ENCODE measurements at places on chromosomes 16 and 17. TPM values are rescaled to one million over a fixed set of nuclear protein-coding genes. Genes with fewer than 3 reads are reported as not detected.

Gene GNAO1
- polyA plus RNA-seq = 1.4 TPM

DNA sequence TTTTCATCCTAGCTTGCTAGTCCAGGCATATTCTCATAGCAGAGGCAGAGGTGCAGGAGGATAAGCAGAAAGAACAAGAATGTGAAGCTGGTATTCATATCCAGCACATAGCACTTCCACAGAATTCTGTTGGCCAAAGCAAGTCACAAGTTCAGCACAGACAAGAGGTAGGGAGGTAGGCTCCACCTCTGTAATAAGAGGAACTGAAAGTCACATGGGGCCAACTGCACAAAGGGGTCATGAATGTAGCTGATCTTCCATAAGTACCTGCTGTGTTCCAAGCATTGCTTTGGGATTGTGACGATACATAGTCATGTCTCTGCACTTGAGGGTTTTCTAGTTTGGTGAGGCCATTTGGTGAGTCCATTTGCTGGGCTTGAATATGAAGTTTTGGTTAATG lies 110.8 kb upstream of the MPHOSPH6 start:
- no peak for DNase-seq

- DNase-seq = no peak
Observed at GRCh38 chr17:50051082-50051576, 4.8 kb upstream of the ITGA3 start.

- no peak for DNase-seq
Observed at GRCh38 chr17:64441772-64442540, 7.0 kb upstream of the MILR1 start.

Gene CCL13
- polyA plus RNA-seq = 2.3 TPM

DNA sequence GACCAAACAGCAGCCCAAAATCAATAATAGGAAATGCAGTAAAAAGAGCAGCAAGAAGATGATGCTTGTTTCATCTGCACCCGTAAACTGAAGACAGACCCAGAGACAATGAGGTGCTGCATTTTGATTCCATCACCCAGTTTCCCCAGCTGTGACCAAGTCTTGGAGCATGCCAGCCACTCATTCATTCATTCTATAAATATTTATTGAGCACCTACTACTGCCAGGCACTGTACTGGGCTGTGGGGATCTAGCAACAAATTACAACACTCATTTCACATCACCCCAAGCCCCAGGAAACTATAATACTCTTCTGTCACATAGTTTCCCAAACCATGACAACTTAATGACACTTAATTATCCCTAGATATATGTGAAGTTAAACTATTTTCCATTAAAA lies 79.2 kb downstream of the TOX3 start:
- no peak for DNase-seq

DNA sequence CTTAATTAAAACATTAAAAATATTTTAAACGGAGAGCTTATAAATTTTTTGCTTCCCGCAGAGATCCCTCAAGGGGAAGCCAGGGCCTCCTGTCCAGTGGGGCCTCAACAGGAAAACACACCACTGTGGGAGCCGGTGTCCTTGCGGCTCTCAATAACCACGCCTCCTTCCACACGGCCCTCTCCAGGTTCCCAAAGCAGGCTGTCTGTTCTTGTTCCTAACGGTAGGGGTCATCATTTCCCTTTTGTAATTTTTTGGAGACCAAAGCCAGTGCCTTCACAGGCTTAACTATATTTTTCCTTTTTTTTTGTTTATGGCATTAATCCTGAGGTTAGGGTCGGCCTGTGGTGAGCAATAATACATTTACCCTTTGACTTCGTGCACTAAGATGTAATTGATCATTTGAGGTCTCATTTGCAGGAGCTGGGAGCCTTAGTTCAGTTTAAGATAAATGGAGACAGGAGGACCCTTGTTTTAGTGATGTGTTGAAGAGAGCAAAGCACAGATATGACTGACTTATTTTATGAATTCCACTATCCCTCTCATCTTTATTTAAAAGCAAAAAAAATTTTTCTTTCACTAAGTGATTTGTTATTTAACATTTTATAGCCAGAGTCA lies 77.5 kb upstream of the N4BP1 start:
- DNase-seq = peak; percentile 51

GRCh38 chr17:21387616-21388015 lies 11.5 kb downstream of the KCNJ12 start:
- no peak for DNase-seq

DNA sequence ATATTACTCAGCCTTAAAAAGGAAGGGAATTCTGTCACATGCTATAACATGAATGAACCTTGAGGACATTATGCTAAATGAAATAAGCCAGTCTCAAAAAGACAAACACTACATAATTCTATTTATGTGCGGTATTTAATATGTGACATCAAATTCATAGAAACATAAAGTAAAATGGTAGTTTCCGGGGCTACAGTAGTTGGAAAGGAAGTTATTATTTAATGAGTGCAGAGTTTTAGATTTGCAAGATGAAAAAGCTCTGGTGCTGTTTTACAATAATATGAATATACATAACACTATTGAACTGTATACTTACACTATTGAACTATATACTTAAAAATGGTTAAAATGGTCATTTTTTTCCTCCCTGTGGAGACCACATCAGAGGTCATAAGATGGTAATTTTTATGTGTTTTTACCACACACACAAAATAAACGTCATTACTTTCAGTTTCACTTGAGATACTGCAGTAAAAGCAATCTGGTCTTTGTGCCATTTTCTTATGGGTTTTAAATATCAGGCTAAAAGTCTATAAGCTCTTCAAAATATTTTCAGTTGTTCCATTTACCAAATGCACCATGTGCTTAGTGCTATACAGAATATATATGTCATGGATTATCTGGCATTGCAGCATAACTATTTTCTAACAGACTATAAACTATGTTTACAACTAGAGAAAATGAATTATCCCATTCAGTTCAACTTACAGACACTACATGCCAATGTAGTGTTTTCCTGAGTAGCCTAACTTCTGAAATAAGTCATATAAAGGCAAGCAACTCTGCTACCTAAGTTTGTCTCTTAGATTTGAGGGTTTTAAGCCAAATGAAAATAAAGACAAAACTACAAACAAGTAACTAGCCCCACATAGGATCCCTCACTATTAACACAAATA lies 90.9 kb downstream of the SPAG9 start:
- DNase-seq = no peak

Gene CD2BP2
- 19.9 TPM for polyA plus RNA-seq

DNA sequence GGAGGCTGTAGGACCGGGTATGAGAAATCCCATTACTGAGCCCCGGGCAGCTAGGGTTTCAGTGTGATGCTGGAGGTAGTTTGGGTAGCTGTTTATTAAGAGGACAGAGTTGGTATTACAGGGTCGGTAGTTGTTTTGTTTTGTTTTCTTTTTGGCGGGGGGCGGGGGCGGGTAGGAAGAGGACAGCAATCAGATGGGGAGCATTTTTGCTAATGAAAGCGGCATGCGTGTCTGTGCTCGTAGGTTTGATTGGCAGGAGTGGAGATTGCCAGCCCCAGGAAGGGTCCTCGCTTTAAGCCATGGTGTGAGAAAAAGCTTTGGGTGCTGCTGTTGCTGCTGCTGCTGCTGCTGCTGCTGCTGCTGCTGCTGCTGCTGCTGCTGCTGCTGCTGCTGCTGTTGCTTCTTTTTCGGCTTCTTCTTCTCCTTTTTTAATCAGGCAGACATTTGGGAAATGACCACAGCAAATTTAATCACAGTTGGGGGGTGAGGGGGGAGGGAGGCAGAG lies 498.5 kb upstream of the ZFHX3 start:
- no peak for DNase-seq

- no peak for DNase-seq
Observed at GRCh38 chr16:4874666-4875065, 27.4 kb downstream of the UBN1 start.

DNA sequence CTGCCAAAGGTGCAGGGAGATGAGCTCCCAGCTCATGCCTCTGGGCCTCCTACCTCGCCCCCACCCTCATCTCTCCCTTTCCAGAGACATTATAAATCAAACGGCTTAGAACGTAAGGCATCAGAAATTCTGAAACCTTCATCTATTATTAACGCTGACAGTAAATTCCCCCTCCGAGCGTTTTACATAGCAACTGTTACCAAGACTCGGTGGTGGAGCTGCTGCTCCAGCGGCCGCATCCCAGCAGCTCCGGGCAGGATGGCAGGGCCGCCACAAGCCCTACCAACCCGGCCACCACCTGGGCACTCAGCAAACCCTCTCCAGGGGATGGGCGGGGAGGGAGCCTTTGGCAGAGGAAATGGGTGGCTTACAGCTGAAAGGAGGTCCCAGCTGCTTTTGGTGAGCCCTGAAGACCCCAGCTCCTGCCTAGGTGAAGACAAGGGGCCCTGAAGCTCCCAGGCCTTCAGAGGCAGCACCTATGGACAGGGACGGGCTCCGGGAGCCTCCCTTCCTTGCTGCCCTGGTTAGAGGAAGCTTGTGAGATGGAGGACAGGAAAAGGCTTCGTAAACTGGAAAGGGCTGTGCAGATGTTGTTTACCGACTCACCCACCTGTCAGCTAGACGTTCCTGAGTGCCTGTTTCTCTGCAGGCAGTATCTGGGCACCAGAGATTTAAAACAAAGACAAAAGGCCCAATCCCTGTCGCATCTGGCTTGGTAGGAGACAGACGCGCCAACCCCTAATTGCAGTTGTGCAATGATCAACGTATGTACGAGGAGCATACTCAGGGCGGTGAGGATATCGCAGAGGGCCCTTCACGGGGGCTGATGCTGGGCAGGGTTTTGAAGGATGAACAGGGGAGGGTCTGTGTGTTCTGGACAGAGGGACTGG lies 76.9 kb downstream of the RAI1 start:
- DNase-seq = no peak

Gene SDR42E1
- polyA plus RNA-seq = 0.51 TPM

- no peak for DNase-seq
Observed at GRCh38 chr16:56993204-56993603, 3.8 kb downstream of the NLRC5 start.

DNA sequence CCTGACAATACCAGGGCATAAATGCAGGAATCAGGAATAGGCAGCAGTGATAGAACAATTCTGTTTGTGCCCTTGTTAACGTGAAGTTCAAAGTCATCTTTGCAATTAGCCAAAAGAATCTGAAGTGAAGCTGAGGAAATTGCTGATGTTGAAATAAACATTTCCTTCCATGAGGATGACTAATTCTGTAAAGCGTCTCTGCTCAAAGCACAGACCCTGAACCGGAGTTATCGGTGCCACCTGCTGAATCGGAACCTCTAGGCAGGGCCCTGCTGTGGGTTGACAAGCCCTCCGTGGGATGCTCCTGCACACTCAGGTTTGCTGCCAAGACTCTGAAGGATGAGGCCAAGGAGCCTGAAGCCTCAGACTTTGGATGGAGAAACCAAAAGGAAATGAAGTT lies 37.0 kb upstream of the CDH1 start:
- DNase-seq = no peak

DNA sequence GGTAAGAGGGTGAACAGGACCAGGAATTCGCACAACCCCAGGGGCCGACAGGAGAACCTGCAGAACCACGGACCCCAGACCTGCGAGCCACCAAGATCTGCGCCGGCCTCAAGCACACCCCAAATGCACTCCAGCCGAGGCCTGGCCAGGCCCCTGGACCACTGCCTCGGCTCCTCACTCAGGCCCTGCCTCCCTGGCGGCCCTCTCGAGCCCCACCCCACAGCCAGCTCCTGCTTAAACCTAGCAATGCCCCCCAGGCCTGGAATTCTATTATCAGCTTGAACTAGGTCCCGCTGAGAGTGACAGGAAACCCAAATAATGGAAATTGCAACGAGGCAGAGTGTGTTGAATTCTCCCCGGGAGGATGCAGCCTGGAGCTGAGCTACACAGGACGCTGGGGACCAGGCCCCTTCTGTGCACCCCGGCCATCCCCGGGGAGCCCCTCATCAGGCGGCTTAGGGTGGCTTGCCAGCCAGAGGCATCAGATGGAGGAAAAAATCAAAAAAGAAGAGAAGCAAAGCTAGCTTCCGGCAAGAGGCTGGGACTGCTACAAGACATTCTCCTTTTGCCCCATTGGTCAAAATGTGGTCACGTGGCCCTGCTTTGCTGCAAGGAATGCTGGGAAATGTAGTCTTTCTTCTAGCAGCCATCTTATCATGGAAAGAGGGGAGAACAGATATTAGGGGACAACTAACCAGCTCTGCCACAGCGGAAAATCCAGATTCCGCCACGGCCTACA lies 2.4 kb upstream of the ENPP7 start:
- DNase-seq = peak; percentile 90

DNA sequence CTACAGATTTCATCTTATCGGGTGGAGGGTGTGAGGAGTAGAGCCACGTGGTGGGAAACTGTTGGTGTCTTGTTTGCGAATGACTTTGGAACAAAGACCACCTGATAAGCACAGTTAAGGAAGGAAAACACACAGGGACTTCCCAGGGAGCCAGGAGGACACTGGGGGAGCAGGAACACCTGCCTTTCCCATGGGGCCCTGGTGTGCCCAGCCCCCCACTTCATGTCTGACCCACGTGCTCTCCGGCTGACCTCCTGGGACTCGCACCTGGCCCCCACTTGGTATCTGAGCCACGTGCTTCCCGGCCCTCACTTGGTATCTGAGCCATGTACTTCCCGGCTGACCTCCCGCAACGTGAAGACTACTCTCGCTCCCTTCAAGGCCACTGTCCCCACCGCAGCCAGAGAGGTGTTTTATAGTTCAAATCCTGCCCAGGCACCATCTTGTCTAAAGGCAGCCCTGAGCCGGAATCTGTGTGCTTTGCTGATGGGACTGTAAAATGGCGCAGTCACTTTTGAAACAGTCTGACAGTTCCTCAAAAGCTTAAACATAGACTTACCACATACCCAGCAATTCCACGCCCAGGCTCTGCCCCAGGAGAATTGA lies 5.4 kb upstream of the CSNK1D start:
- no peak for DNase-seq

Gene ABCA3
- polyA plus RNA-seq = 5.3 TPM

GRCh38 chr16:86533767-86534351 lies 21.2 kb downstream of the MTHFSD start:
- DNase-seq = no peak

Gene CHAD
- not detected for polyA plus RNA-seq

GRCh38 chr17:68019336-68019674 lies 16.2 kb upstream of the KPNA2 start:
- no peak for DNase-seq

- DNase-seq = no peak
Observed at GRCh38 chr16:12681653-12682052, 122.0 kb downstream of the CPPED1 start.

Gene GDPD1
- 0.95 TPM for polyA plus RNA-seq

- DNase-seq = no peak
Observed at GRCh38 chr17:15973016-15973415, 26.5 kb downstream of the ZSWIM7 start.

Gene TUBB3
- 10.6 TPM for polyA plus RNA-seq

DNA sequence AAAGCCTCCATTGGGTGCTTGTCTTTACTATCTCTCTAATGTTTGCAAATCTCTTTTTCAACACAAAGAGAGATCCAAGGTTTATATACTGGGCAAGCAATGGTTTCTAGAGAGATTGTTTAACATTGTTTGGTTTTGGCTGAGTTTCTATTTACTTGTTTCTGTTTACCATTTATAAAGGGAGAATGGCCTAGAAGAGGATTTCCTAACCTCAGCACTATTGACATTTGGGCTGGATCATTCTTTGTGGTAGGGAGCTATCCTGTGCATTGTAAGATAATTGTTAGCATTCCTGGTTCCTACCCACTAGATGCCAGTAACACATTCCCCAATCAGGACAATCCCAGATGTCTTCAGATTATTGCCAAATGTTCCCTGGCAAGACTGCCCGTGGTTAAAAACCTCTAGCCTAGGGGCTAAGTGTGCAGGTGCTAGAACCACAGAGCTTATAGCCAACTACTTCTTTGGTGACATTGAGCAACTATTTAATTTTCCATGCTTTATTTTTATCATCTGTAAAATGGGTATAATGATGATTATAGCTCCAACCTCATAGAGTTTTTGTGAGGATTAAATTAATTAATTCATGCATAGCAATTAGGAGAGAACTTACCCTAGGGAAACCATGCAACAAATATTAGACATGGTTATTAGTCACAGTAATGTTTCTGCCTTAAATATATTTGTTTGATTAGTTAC lies 413.9 kb upstream of the MAF start:
- no peak for DNase-seq

Data from heart right ventricle (tissue), 16 donors.